CD4-positive, alpha-beta T cell treated with Interleukin-4 for 1 hour (primary cell): ENCODE measurements at places on chromosomes 2 and 18.

- no peak for DNase-seq
Measured at GRCh38 chr2:191249156-191249813, 4.1 kb downstream of the MYO1B start.

GRCh38 chr2:122750808-122751207 lies 995.4 kb downstream of the TSN start:
- DNase-seq, result no peak

- no peak for DNase-seq
Measured at GRCh38 chr18:69574401-69574800, 173.7 kb downstream of the DOK6 start.

DNA sequence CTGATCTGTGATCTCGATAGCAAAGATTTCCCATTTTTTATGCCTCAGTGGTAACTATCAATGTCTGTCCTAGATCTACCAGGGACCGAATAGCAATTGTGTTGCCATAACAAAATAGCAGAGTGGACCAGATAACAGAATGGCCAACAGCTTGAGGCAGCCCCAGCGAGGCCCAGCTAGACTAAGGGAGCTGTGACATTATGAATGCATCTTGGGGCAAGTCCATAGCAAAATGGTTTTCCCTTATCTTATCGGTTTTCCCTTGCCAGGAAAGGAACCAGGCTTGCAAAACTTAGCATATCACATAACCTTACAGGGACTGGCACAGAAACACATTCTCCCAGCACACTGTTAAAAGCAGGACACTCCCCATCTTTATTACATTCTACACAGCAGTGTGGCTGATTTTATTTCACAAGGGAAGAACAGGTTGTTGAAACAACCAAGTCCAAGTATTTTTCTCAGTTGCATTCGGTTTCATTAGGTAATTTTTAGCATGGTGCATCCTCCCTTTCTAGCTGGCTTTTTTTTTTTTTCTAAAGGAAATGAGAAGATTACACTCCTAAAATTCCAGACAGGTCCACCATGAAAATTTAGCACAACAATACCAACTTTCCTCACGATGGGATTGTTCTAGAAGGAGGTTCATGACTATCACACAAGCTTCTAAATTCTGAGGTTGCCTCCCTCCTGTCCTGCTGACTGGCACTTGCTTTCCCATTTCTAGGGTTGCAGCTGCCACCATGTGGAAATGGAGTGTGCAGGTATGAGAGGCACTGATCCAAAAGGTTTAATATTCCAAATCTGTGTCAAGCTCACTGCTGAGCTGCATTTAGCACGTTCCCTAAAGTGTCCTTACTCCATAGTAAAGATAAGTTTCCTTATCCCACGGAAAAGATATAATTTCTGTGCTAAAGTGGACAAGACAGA lies 97.0 kb upstream of the SLC35G4 start:
- no peak for DNase-seq

- no peak for DNase-seq
Measured at GRCh38 chr2:152950126-152950525, 231.7 kb downstream of the ARL6IP6 start.
